ENCODE measurements at places on chromosomes 4 and X.

DNA sequence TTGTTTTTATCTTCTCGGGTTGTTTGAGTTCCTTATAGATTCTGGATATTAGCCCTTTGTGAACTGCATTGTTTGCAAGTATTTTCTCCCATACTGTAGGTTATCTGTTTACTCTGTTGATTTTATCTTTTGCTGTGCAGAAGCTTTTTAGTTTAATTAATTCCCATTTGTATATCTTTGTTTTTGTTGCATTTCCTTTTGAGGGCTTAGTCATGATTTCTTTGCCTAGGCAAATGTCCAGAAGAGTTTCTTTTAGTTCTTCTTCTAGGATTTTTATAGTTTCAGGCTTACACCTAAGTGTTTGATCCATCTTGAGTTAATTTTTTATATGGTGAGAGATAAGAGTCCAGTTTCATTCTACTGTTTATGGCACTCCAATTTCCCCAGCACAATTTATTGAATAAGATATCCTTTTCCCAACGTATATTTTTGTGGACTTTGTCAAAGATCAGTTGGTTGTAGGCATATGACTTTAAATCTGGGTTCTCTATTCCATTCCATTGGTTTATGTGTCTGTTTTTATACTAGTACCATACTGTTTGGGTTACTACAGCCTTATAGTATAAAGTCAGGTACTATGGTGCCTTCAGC lies 54.3 kb downstream of the EGF start:
- no peak for DNase-seq

DNA sequence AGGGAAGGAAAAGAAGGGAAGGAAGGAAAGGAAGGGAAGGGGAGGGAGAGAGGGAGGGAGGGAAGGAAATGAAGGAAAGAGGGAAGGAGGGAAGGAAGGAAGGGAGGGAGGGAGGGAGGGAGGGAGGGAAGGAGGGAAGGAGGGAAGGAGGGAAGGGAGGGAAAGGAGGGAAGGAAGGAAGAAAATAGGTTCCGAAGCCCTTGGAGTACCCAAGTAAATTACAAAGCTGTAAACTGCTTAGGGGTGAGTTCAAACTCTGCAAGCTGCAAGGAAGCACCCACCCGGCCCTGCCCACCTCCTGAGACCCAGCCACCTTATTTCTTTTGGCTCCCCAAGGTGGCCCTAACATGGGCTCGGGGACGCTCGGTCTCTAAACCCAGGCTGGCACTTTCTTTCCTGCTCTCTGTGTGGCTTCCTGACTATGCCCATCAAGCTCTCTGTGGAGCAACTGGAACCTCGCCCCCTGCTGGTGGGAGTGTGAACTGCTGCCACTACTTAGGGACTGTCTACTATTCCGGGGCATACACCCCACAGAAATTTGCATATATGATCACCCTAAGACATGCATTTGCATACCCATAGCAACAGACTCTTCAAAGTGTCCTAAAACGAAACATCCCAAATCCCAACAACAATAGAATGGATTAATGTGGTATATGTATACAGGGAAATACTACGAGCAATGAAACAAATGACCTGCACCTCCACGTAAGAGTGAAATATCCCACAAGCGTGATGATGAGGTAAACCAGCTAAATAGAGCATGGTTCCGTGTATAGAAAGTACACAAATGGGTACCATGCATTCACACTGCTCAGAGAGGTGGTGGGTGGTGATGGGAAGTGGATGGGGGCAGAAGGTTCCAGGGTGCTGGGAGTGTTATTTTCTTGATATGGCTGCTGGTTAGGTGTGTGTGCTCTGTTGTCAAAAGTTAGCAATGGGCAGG lies 151.7 kb upstream of the TBL1X start:
- DNase-seq = no peak

DNA sequence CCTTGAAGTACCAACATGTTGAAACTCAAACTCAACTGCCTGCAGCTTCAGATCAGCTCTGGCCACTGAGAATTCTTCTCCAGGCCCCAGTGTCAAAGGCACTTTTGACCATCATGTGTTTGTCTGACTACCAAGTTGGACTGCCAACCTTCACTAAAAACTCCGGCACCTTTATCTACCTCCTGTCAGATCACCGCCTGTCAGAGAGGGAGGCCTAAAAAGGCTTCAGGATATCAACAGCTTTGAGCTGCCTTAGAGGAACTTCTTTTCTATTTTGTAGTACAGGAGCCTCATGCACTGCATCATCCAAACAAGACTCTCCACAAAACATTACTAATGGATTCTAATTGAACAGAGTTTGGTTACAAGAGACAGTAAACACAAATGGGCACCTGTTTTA lies 2.8 kb downstream of the ACSL1 start:
- DNase-seq = no peak

- no peak for DNase-seq
Measured at GRCh38 chr4:20591571-20591970, 108.7 kb upstream of the PACRGL start.

DNA sequence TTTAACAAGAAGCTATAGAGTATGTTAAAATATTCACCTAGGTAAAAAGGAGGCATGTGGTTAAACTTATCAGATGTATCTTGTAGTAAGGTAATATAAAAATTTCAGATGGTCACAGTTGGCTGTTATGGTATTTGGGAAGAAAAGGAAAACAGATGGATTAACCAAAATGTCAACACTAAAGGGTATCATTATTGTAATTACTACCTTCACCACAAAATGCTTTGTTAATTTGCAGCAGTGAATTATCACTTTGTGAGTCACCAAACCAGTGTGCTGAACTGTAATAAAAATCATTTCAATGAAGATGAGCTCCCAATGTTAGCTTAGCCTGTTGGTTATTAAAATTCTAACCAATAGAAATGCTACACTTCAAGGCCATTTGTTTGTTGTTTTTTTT lies 233.9 kb downstream of the RPA4 start:
- no peak for DNase-seq

DNA sequence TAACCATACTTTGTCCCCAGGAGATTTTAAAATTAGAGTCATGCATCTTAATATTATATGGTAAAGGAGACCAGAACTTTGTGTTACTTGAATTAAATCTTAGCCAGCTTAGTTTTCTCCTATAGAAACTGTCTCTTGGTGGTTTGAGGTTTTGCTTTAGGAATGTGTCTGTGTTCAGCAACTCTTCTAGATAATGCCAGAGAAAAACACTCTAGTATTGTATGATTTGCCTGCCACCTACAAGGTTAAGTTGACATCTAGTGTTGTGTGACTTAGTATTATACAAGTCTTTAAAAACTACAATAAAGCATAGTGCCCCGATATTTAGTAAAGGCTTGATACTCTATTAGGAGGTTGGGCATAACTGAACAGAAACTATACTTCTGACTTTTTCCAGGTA lies 2.1 kb downstream of the UGT8 start:
- DNase-seq = no peak
